ENCODE measurements at places on chromosomes 2 and 18.

DNA sequence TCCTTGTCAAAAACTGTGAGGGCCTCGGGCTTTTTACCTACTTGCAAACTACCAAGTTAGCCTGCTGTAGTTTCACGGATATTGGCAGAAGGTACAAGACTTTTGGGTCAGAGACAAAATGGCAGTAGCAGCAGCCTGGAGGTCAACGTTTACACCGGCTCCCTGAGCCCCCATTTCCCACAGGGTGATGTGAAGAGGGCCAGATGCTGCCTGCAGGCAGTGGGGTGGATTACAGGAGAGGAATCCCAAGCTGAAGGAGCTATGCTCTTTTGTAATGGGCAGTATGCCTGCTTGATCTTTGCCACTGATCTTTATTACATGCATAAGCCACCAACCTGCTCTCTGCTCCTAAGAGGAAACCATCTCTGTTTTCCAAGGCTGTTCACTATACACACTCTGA, 29.5 kb upstream of the SP5 start:
- no peak for DNase-seq

DNA sequence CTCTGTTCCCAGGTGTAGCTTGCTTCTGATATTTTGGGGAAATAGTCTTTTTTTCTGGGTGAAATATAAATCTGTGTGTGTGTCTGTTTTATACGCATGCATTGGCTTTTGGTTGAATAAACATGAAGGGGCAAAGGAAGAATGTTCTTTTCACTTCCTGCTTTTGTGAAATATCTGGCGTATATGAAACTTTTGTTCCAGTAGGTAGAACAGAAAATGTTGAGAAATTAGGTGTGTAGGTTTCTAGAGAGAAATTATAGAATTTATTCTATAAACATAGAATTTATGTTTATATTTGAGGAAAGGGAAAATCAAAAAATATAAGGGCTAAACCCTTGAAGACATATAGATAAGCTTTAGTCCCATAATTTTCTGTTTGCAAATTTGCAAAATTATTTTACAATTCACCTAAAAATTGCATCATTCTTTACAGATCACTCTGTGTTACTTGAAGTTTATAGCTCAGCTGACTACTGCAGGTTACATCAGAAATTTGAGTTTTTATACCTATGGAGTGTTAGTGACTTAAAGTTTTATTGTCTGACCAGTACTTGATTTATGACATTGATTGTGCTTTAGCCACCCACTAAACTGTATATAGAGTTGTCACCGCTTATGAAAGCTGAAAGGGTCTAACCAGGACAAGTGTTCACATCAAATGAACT, 116.1 kb downstream of the FAM117B start:
- DNase-seq = no peak

DNA sequence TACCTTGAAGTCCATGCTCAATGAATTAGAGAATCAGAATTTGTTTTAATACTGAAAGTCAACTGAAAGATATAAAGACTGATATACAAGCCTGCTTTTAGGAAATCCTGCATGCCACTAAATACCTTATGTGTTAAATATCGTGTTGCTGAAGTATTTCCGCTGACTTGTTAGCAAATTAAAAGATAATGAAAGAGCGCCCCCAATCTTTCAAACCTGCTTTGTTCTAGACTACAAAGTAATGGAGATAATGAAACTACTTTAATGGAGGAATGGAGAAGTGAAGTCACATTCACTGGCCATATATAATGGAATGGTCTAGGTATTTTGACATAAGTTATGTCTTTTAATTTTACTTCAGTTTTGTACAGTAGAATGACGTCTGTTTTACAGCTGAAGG, 95.7 kb downstream of the ASXL3 start:
- no peak for DNase-seq

- DNase-seq = no peak
Observed at GRCh38 chr18:64444819-64445218, 295.9 kb upstream of the LINC00305 start.

DNA sequence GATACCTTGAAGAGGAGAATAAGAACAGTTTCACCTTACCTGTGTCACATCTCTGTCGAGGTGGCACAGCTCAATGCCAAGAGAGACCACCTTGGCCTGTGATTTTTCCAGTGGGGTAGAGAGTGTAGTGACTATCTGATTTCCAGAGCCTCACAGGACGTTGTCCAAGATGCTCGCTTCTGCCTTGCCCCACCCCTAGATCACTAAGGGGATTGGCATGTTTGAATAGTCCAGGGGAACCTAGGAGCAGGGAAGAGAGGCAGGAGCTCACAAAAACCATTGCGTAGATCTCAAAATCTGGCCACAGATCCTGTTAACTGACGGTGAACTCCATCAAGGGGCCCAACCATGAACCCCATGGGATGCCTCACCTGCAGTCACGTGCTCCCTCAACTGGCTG, 24.2 kb downstream of the TMEM178A start:
- no peak for DNase-seq

- DNase-seq = no peak
Observed at GRCh38 chr2:11748018-11748860, 1.8 kb downstream of the LPIN1 start.

DNA sequence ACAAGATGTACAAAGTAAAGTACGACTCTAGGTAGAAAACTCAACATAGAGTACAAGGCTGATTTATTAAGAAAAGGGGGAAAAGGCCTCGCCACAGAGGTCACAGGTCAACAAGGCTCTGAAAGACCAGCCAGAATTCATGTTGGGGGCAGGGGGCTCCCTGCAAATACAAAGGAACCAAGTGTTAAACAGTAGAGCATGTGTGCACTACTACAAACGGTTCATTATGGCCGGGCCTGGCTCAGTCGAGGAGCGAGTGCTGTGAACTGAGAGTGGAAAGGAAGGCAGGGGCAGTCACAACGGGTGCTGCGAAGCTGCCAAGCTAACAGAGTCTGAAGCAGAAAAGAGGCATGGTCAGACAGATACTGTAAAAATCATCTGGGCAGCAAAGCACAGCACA, 77.1 kb downstream of the MBOAT2 start:
- DNase-seq = no peak

DNA sequence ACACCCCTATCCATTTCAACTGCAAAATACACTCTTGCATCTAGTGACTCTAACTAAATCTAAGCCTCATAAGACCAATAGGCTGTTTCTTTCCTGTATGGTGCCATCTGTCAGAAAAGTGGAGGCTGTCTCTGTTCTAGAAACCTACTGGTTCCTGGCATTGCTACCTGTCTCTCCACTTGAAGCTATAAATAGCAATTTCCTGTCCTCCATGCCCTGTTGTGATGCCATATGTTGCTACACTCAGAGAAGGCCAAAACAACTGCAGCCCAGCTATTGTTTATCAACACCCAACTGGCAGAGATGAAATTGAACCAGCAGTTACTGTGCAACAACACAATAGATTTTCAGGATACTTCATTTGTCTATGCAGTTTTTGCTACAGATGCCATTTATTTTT, 1355.1 kb upstream of the SLC39A10 start:
- no peak for DNase-seq

GRCh38 chr2:207879536-207879935, 109.8 kb upstream of the FZD5 start:
- DNase-seq = no peak

DNA sequence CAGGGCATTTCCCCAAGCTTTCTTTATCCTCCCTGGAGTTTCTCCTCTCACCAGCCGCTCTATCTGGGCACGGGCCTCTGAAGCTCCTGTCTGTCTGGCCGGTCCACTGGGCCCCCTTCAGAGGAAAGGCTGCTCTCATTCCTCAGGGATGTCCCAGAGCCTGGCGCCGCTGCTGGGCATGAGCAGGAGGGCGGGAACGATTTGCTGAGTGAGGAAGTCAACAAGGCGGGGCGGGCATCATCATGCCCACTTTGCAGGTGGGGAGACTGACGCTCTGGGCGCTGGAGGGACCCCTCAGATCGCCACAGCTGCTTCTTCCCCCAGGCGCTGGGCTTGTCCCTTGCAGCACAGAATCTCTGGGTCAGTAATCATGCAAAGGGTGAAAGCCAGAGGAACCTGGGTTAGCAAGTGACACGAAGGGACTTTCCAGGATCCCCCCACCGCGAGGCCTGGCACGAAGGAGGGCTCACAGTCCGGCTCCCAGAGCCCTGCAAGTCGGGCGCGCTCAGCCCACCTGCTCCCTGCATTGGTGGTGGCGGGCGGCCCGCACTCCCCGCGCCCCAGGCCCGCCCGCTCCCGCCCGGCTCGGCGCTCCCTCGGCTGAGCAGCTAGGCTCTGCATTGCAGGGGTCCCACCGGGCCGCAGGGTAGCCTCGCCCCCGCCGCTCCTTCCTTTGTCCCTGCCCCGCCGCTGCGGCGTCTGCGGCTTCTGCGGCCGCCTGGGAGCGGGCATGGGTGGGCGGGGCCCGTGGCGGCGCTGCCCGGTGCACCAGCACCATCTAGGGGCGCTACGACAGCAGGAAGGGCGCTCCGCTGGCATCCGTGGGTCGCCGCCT, 157.8 kb downstream of the CYRIA start:
- no peak for DNase-seq

Data from smooth muscle cell of the brain vasculature (primary cell).